ENCODE measurements at places on chromosomes 4 and X. TPM values are rescaled to one million over a fixed set of nuclear protein-coding genes. Genes with fewer than 3 reads are reported as not detected.

DNA sequence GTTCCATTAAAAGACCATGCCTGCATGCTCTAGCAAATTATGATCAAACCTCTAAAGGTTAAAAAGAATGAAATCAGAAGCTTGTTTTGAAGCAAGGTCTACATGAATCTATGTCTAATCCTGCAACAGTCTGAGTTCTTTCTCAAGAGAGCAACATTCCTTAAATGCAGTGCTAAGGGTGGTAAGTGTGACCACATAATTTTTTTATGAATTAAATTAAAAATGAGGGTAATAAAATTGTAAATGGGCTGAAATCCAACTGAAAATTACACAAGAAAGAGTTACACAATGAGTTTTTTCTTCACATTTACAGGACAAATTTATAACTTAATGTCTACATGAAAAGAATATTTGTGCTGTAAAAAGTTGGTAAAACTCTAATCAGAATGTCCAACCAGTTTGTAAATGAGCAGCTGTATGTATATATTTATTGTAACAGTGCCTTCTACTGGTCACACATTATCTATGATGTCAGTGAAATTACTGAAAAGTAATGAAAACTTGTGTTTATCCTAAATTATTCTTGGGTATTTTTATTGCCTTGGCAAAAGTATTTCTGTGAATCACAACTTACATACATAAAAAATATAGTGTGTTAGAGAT lies 336.3 kb upstream of the PITX2 start:
- DNase-seq, result no peak

DNA sequence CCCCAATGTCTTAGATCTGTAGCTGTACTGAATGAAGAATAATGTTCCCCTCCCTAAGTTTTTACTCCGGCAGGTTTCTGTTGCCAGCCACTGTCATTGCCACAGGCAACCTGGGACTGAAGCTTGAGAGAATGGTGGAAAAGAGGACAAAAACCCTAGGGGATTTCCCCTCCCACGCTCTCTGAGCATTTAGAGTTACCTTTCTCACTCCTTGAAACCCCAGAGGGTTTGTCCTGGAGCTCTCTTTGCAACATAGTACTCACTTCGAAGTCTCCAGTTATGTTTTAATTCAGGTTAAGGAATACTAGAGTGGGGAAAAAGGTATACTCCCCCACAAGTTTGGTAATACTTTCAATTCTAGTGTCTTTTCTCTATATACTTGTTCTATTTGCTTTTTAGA lies 31.5 kb downstream of the F8 start:
- no peak for DNase-seq

- no peak for DNase-seq
Measured at GRCh38 chr4:36337665-36338185, 56.3 kb downstream of the DTHD1 start.

- no peak for DNase-seq
Measured at GRCh38 chrX:72621625-72622485, 49.2 kb upstream of the HDAC8 start.

- DNase-seq, result no peak
Measured at GRCh38 chr4:140255927-140256326, 101.9 kb upstream of the MAML3 start.

DNA sequence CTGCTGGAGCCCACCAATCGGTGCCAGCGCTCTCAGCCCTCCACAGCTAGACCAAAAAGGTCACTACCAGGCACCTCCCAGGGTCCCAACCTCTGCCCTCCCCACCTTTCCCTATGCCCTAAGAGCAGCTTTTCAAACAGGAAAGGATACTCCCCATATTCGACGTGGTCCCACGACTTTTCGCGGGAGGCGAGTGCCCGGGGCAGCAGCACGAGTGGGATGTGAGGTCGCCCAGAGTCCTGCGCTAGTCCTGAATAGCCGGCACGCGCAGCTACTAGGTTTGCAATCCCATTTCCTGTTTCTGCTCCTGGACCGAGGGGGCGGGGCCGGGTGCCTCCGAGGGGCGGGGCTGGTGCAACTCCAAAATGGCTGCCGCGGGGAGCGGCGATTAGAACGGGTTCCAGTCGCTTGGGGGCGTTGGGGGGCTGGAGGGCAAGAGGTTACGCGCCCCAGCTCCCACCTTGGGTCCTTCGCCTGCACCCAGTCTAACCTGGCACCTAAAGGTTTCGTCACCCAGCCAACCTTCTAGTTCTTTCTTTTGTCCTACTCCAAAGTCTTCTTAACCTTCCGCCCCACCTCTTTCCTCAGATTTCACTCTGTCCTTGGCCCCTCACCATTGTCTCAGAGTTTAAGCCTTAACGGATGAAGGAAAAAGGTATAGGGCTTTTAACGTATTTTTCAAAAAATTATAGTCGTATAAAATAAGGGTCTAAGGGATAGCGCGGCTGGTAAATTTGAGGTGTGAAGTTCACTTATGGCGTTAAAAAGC lies 85.0 kb upstream of the TENT5D start:
- no peak for DNase-seq

- no peak for DNase-seq
Measured at GRCh38 chr4:23614284-23614892, 275.5 kb downstream of the PPARGC1A start.

- DNase-seq, result no peak
Measured at GRCh38 chr4:140157341-140157740, 3.4 kb upstream of the MAML3 start.

DNA sequence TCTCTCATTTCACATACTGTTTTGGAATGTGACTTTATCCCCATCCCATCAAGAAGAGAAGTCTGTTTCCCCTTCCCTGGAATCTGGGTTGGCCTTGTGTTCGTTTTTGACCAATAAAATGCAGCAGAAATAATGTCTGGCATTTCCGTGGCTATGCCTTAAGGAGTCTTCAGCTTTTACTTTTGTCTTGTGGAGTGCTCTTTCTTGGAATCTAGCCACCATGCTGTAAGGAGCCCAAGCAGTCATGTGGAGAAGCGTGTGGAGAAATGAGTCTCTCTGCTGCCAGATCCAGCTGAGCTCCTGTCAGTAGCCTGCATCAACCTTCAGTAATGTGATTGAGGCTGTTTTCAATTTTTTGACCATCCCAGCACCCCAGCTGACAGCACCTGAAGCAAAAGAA lies 84.4 kb upstream of the ARMCX2 start:
- no peak for DNase-seq

GRCh38 chr4:120819805-120820437 lies 102.6 kb downstream of the PRDM5 start:
- DNase-seq, result no peak

- DNase-seq, result no peak
Measured at GRCh38 chr4:152206185-152206584, 329.7 kb downstream of the FBXW7 start.

DNA sequence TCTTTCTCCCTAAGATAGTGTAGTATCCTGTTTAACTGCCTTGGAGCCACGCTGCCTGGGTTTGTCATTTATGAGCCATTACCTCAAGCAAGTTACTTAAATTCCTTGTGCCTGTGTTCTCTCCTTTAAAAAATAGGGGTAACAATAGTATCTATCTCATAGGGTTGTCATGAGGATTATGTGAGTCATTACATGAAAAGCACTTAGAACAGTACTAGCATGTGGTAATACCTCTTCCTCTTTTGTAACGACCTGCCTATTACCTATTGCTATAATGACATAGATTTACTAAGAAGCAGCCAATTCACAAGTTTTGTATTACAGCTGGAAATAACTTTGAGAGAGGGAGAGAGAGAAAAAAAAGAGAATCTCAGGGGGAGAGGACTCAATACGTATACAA lies 834.7 kb downstream of the RAPGEF2 start:
- DNase-seq, result no peak

GRCh38 chr4:185003596-185004351 lies 14.5 kb upstream of the HELT start:
- no peak for DNase-seq

- DNase-seq, result no peak
Measured at GRCh38 chrX:8907688-8908087, 106.5 kb upstream of the FAM9A start.

GRCh38 chr4:78666830-78667258 lies 109.3 kb upstream of the BMP2K start:
- no peak for DNase-seq

DNA sequence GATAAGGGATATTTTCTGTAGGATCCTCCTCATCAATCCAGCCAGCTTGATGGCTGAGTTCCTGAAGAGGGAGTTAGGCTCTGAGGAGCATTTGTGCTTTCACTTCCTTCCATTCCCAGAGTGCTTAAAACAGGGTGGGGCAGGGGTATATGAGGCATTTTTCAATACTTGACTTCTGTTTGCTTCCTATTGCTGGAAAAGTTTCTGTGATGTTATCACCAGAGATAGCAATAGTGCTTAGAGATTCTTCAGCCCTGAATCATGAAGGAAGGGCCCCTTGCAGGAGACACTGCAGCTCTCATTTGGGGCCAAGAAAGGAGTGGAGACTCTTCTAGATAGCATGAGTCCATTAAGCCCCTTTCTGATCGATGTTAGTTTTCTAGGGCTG lies 166.7 kb upstream of the RPS6KA3 start:
- no peak for DNase-seq

GRCh38 chr4:26386386-26386785 lies 65.6 kb downstream of the RBPJ start:
- no peak for DNase-seq

GRCh38 chr4:41524425-41524824 lies 13.5 kb upstream of the LIMCH1 start:
- DNase-seq, result no peak

GRCh38 chr4:48380583-48381167 lies 39.3 kb downstream of the SLAIN2 start:
- DNase-seq, result no peak

- no peak for DNase-seq
Measured at GRCh38 chr4:54726907-54727306, 69.2 kb downstream of the KIT start.

DNA sequence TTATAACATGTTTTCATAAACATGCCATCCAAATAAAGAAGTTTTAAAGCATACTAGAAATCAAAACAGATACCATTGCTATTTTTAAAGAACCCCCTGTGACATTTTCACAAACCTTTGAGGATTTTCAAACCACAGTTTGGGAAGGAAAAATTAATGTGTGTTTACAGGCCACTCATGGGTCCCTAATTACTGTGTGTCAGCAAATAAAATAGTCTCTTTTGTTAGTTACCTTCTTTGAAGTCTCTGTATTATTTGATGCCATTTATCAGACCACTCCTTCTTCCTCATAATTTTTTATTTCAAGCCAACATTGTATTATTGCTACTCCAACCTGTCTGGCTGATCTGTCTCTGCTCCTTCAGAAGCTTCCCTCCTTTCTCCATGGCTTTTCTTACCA lies 72.6 kb upstream of the TET2 start:
- DNase-seq, result no peak

DNA sequence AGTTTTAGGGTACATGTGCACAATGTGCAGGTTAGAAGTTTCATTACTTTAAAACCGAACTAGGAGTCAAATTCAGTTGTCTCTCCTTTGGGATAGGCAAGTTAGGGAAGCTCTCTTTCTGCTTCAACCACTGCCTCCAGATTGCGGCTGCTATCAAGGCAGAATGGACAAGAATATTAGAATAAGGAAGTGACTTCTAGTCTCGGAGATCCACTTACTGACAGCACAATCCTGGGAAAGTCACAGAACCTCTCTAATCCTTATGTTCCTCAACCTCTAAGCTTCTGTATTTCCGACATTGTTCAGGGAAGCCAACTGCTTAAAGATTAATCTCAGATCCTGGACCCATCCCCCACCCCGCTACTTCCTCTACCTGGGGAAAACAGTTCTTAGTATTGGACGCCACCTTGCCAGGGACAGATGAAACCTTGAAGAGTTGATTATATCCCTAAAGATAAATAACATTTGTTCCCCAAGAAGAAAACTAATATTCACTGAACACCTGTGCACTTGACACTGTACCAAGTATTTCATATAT lies 2.1 kb downstream of the NUP62CL start:
- no peak for DNase-seq

- DNase-seq, result no peak
Measured at GRCh38 chr4:134126955-134127354, 74.6 kb downstream of the PABPC4L start.

DNA sequence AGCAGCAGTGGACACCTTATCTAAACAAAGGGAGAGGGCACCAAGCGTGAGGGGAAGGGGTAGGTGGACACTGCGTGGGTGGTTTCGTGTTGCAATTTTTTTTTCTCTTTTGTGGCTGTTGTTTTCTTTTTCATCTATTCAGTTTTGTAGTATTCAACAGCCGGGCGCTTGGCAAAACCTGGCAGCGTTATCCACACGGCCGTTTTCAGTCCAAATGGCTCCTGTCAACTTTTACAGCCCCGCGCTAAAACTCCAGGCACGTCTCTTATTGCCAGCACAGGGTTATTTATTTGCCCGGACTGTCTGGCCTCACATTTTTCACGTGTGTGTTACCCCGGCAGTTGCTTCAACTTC lies 192.2 kb downstream of the BCOR start:
- DNase-seq, result no peak

- no peak for DNase-seq
Measured at GRCh38 chr4:62087706-62088105, 887.6 kb downstream of the ADGRL3 start.

GRCh38 chr4:100827756-100828155 lies 309.9 kb upstream of the EMCN start:
- DNase-seq, result no peak

DNA sequence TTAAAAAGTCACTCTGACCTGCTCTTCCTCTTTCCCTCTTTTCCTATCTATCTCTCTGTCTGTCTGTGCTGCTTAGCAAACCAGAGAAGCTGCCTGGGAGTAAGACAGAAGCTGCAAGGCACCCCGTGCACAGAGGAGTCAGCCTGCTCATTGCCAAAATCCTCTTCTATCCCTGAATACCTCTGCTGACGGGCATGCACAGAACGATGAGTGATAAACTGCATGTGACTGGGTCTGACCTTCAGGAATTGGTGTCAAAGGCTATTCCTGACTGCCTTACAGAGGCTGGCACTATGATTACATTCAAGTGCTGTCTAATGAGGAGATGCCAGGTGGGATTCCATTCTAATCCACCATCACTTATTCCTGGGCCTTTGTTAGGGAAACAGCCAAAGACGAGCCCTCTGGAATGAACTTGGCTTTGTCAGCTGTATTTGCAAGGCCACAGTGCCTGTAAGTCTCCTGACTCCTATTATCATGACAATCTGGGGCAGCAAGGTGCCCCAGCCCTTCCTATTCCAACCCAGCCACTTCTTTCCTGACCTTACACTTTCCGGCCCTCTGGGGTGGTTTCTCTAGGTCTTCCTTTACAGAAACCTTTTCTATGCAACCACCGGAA lies 45.4 kb upstream of the CTAG2 start:
- DNase-seq, result no peak

The C4orf51 gene
- total RNA-seq, result not detected

The SLC25A4 gene
- 24.1 TPM for total RNA-seq

The PAGE2B gene
- not detected for total RNA-seq

The DUSP9 gene
- total RNA-seq, result 1.7 TPM

The FAM3A gene
- total RNA-seq, result 29.9 TPM
